ENCODE measurements at places on chromosomes 1 and 21. TPM values are rescaled to one million over a fixed set of nuclear protein-coding genes. Genes with fewer than 3 reads are reported as not detected.

Gene ETV3L
- total RNA-seq, result not detected

Gene PMVK
- total RNA-seq, result 30.5 TPM

Gene PADI4
- 1.8 TPM for total RNA-seq

Gene NEXN
- 1.7 TPM for total RNA-seq

Gene ZBED6
- 23.6 TPM for total RNA-seq

Gene ELAPOR1
- total RNA-seq, result 5.4 TPM

Gene GNAT2
- 0.50 TPM for total RNA-seq

Gene OR2L8
- total RNA-seq, result 0.21 TPM

- peak overlapping the region; percentile 95 for H3K27ac ChIP-seq
- peaks cover 27% of the 10 kb centered on the region for H3K36me3 ChIP-seq
- peak; percentile 57 for DNase-seq
- H3K4me3 ChIP-seq, result peak overlapping the region; percentile 98
- peaks cover 53% of the 10 kb centered on the region for H3K4me1 ChIP-seq
- H3K27me3 ChIP-seq, result no peaks in the 10 kb centered on the region
Observed at GRCh38 chr1:13749543-13750341, 49.8 kb downstream of the PRDM2 start.

GRCh38 chr1:8213676-8214075 is 104.2 kb upstream of the SLC45A1 start:
- H3K27me3 ChIP-seq, result peaks cover 43% of the 10 kb centered on the region
- no peak overlapping the region for H3K4me3 ChIP-seq
- H3K36me3 ChIP-seq, result no peaks in the 10 kb centered on the region
- peaks cover 19% of the 10 kb centered on the region for H3K4me1 ChIP-seq

GRCh38 chr1:40690771-40691537 is 550 bp upstream of the NFYC start:
- peaks cover 43% of the 10 kb centered on the region for H3K4me1 ChIP-seq
- peak overlapping the region; percentile 97 for H3K4me3 ChIP-seq
- H3K27me3 ChIP-seq, result no peaks in the 10 kb centered on the region
- DNase-seq, result peak; percentile 28

DNA sequence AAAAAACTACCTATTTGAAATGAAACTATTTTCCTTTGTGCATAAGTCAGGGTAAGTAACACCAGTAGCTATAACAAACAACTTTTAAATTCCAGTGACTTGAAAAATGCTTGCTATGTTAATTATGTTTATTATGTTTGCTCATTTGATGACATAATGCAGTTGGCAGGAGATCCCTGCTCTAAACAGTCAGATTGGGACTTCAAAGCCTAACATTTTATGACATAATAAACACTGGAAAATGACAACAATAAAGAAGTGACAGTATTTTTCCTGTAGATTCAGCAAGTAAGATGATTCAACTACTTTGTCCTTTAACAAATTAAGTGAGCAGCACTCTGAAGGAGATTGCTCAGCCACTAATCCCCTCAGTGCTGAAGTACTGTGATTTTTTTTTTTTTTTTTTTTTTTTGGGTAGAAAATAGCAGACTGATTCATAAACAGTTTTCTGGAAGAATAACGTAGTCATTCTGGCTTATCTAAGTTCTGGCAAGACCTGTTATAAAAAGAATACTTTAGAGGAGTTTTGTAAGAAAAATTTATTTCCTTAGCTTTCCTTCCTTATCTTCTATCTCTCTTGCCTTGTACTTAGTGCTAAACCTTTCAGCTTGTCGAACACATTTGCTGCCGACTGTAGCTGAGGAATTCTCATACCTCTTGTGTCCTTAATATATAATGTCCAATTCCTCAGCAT is 207.2 kb downstream of the PTGER3 start:
- no peak for DNase-seq
- no peaks in the 10 kb centered on the region for H3K27me3 ChIP-seq
- no peaks in the 10 kb centered on the region for H3K4me1 ChIP-seq
- H3K4me3 ChIP-seq, result no peak overlapping the region
- no peaks in the 10 kb centered on the region for H3K36me3 ChIP-seq

DNA sequence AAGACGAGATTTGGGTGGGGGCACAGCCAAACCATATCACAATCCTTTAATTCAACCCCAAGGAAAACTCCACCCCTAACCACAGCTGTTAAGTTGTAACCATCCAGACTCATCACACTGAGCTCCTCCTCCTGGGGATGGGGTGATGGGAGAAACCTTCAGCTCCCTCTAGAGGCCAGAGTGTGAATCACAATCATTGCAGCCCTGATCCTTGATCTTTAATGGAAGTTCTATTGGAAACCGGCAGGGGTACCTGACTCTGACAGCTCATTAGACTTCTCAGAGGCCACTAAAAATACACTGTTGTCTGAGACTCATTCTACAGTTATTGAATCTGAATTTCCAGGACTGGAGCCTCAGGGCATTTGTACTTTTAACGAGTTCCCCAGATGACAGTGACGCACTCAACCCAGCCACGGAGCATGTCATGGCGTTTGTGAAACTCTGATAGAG is 127.2 kb downstream of the IGSF21 start:
- H3K27me3 ChIP-seq, result peaks cover 20% of the 10 kb centered on the region
- H3K4me1 ChIP-seq, result no peaks in the 10 kb centered on the region
- no peaks in the 10 kb centered on the region for H3K36me3 ChIP-seq
- no peak overlapping the region for H3K4me3 ChIP-seq
- H3K27ac ChIP-seq, result no peak overlapping the region

DNA sequence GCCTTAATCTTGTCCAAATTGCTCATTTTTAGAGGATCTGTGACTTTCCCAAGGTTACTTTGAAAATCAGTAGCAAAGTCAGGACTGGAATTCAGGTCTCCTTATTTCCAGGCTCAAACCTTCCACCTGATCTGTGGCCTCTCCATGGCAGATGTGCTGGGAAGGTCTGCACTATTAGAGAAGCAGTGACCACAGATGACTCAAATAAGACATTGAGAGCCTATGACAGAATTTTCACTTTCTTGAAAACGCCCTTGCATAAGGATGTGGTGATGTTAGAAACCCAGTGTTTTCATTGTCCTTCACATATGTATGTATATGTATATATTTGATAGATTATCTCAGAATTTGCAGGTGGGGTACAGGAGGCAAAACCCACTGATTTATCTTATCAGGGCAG is 45.3 kb downstream of the TTC39A start:
- H3K36me3 ChIP-seq, result no peaks in the 10 kb centered on the region
- H3K4me3 ChIP-seq, result no peak overlapping the region
- H3K27ac ChIP-seq, result no peak overlapping the region
- no peaks in the 10 kb centered on the region for H3K27me3 ChIP-seq
- no peak for DNase-seq

DNA sequence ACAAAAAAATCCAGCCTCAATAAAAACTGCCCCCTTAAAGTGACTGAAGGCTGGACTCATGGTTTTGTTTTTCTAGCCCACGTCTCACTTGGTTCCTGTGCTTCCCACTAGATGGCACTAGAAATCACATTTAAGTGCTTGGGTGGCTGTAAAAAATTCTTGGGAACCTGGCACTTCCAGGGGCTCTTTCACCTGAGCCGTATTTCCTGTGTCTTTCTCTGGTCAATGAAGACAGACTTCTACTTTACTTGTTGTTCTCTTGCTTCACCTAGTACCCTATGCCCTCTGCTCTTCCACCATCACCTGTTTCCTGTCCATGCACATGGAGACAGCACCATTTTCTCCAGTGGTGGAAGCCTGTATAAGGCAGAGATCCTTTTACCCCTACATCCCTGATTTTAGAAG is 20.0 kb downstream of the METTL13 start:
- peaks cover 9% of the 10 kb centered on the region for H3K36me3 ChIP-seq
- no peak for DNase-seq
- peaks cover 3% of the 10 kb centered on the region for H3K4me1 ChIP-seq
- H3K4me3 ChIP-seq, result no peak overlapping the region

- no peak overlapping the region for H3K4me3 ChIP-seq
- no peaks in the 10 kb centered on the region for H3K36me3 ChIP-seq
- peaks cover 46% of the 10 kb centered on the region for H3K27me3 ChIP-seq
- H3K4me1 ChIP-seq, result peaks cover 9% of the 10 kb centered on the region
- H3K27ac ChIP-seq, result no peak overlapping the region
- peak; percentile 54 for DNase-seq
Observed at GRCh38 chr1:152143150-152143887, 15.7 kb downstream of the RPTN start.

DNA sequence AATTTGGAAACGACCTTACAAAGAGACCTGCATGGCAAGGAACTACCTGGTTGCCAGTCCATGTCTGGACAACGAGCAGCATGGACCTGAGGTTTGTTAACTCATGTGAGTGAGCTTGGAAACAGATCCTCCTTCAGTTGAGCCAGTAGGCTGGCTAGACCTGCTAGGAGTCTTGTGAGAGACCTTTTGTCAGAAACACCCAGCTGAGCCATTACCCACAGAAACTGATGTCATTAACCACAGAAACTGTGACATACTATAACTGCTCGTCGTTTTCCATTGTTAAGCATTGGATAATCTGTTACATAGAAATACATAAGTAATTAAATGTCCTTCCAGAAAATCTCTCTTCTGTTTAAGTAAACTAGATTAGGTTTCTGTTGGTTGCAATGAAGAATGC is 211.1 kb upstream of the C21orf91 start:
- H3K27me3 ChIP-seq, result peaks cover 2% of the 10 kb centered on the region
- no peaks in the 10 kb centered on the region for H3K36me3 ChIP-seq
- no peak overlapping the region for H3K27ac ChIP-seq
- no peaks in the 10 kb centered on the region for H3K4me1 ChIP-seq
- no peak overlapping the region for H3K4me3 ChIP-seq

- H3K4me1 ChIP-seq, result no peaks in the 10 kb centered on the region
- H3K4me3 ChIP-seq, result no peak overlapping the region
- no peaks in the 10 kb centered on the region for H3K27me3 ChIP-seq
- no peaks in the 10 kb centered on the region for H3K36me3 ChIP-seq
Observed at GRCh38 chr1:164709126-164709525, 150.1 kb downstream of the PBX1 start.

DNA sequence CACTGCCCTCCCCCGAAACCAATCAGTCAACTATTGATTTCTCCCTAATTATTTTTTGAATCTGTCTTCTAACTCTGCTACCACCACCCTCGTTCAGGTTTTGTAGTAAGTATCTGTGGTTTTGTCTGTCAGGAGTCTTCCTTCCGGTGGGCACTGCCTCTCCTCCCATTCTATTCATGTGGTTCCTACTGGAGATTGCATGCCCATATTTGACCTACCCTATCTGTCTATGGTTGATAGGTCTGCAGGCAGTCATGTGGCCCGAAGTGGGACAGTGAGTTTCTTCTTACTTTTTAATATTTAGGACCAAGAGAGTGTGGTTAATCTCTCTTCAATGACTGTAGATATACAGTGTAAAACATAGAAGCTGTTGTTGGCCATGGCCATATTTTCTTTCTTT is 17.8 kb upstream of the MAST2 start:
- H3K4me1 ChIP-seq, result peaks cover 20% of the 10 kb centered on the region
- peaks cover 4% of the 10 kb centered on the region for H3K27me3 ChIP-seq
- no peak overlapping the region for H3K27ac ChIP-seq
- H3K4me3 ChIP-seq, result peak overlapping the region; percentile 41

DNA sequence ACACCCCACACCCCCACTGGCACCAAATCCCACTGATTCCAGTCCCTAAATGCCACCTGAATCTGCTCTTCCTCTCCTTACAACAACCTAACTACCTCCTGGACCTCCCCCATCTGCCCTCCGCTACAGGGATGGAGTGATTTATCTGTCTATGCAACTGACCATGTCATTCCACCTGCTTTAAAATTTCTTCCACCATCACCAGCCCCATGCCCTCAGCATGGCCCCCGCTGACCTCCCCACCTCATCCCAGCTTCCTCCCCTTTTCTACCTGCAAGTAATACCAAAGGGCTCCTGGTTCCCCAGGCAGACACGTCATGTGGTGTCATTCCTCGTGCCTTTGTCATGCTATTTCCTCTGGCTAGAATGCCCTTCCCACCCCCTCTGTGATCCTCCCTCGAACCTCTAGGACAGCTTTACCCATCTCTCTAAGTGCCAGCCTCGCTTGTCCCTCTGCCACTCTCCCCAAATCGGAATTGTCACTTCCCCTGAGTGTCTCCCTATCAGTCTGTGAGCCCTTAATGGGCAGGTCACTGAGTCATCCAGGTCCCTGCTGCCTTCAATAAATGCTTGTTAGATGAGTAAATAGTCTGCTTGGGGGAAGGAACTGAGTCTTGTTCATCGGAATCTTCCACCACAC is 3.7 kb downstream of the GJB4 start:
- peaks cover 2% of the 10 kb centered on the region for H3K27me3 ChIP-seq
- H3K36me3 ChIP-seq, result no peaks in the 10 kb centered on the region
- no peak overlapping the region for H3K4me3 ChIP-seq
- H3K4me1 ChIP-seq, result no peaks in the 10 kb centered on the region

DNA sequence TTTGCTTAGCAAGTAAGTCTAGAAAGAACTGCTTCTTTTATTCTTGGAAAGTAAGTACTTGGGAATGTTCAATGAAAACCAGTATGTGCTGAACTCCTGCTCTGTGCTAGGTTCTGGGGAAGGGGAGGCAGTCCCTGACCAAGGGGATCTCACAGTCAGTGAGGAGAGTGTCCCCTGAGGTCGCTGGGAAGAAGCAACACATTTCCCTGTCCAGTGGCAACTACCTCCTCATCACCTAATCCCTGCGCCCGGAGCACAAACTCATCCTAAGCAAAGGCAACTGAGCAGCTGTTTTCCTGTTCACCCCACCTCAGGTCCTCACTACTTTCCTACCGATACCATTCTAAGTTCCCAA is 61.7 kb upstream of the ANGPTL1 start:
- no peak overlapping the region for H3K4me3 ChIP-seq
- no peaks in the 10 kb centered on the region for H3K36me3 ChIP-seq
- H3K4me1 ChIP-seq, result no peaks in the 10 kb centered on the region
- H3K27me3 ChIP-seq, result peaks cover 3% of the 10 kb centered on the region

DNA sequence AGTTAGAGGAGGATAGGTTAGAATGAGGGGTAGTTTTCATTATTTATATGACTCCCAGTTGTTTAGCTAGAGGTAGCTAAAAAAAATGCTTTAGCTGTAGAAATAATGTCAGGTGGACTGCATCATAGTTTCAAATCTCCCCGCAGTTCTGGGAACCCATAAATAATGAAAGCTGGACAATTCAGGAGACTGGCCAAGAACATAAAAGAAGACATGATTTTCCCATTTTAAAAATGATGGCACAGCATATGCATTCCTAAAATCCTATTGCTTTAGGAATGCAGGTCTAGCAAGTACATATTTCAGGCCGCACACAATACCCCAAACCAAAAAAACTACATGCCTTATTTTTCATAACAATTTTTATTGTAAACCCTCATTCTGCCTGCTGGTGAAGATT is 143.3 kb downstream of the CTH start:
- no peaks in the 10 kb centered on the region for H3K4me1 ChIP-seq
- H3K27me3 ChIP-seq, result no peaks in the 10 kb centered on the region
- DNase-seq, result no peak
